Left lung (tissue), 14 donors: ENCODE measurements at places on chromosomes 4 and X. TPM values are rescaled to one million over a fixed set of nuclear protein-coding genes. Genes with fewer than 3 reads are reported as not detected.

MAGEB6 gene
- not detected for total RNA-seq

RHOXF1 gene
- total RNA-seq: not detected

DNA sequence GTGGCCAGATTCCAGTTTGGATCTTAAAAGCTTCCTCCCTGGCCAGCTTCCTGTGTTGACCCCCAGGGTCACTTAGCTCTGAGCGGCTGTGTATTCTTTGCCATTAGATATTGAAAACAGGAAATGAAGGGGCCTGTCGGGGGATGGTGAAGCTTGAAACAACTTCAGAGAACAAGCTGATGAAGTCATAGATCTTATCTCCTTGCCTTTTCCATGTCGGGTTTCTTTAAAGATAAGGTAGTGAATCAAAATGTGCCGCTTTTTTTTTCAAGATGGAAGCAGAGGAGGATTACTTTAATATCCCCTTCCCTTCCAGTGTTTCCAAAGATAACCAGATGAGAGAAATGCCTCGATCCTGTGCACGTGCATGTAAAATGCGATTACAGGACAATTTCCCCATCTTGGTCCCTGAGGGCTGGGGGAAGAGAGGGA lies 508.5 kb downstream of the MID1IP1 start:
- peak; percentile 64 for DNase-seq
- no peak overlapping the region for H3K27ac ChIP-seq
- no peaks in the 10 kb centered on the region for H3K4me1 ChIP-seq
- H3K4me3 ChIP-seq: no peak overlapping the region
- H3K36me3 ChIP-seq: no peaks in the 10 kb centered on the region

GRCh38 chr4:25837107-25837506 lies 25.7 kb downstream of the SEL1L3 start:
- H3K27me3 ChIP-seq: no peaks in the 10 kb centered on the region
- no peak overlapping the region for H3K4me3 ChIP-seq
- no peak overlapping the region for H3K27ac ChIP-seq
- peaks cover 9% of the 10 kb centered on the region for H3K36me3 ChIP-seq

- H3K4me3 ChIP-seq: no peak overlapping the region
- no peaks in the 10 kb centered on the region for H3K4me1 ChIP-seq
- no peak overlapping the region for H3K27ac ChIP-seq
- H3K36me3 ChIP-seq: peaks cover 11% of the 10 kb centered on the region
- H3K27me3 ChIP-seq: no peaks in the 10 kb centered on the region
- DNase-seq: no peak
These were observed 149.9 kb downstream of the FGF16 start for GRCh38 chrX:77597090-77597489.

GRCh38 chr4:21522296-21522695 lies 426.3 kb downstream of the KCNIP4 start:
- no peak overlapping the region for H3K4me3 ChIP-seq
- H3K36me3 ChIP-seq: no peaks in the 10 kb centered on the region
- H3K27ac ChIP-seq: no peak overlapping the region
- no peaks in the 10 kb centered on the region for H3K4me1 ChIP-seq
- DNase-seq: no peak
- no peaks in the 10 kb centered on the region for H3K27me3 ChIP-seq

DNA sequence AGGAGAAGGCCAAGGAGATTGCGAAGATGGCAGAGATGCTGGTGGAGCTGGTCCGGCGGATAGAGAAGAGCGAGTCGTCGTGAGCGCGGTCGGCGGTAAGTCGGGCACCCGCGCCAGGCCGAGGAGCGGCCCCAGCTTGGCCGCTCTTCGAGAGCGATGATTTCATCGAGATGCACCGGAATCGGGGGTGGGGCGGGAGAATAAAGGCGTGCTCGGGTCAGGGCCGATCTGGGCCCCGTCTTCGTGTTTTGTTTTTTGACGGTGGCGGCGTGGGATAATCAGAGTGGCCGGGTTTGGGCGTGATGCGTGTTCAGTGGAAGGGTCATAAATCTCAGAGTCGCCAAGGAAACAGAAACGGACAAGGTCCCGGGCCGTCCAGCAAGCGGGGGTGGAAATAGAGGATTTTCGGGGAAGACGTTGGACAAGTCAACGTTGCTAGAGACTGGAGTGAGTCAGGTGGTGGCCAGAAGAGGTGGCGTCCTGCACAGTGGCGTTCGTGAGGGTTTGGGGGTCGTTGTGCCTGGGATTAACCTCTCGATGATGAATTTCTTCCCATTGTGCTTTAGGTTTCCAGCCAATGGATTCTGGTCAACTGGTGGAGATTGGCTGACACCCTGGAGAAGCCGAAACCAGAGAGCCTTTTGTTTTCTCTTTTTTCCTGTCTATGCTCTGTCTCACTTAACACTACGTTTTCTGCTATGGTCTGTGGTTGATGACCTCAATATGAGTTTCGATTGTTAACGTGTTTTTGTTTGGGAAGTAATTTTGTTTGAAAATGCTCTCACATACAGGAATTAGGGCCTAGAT lies 882 bp downstream of the MRFAP1 start:
- H3K4me1 ChIP-seq: peaks cover 29% of the 10 kb centered on the region
- H3K4me3 ChIP-seq: peak overlapping the region; percentile 72
- H3K27me3 ChIP-seq: no peaks in the 10 kb centered on the region
- no peaks in the 10 kb centered on the region for H3K36me3 ChIP-seq

HSPA4L gene
- 6.1 TPM for total RNA-seq

- no peaks in the 10 kb centered on the region for H3K36me3 ChIP-seq
- DNase-seq: no peak
- no peak overlapping the region for H3K27ac ChIP-seq
- H3K4me1 ChIP-seq: no peaks in the 10 kb centered on the region
- no peaks in the 10 kb centered on the region for H3K27me3 ChIP-seq
These were observed 188.3 kb downstream of the SH3BGRL start for GRCh38 chrX:81390237-81390636.

XG gene
- 0.38 TPM for total RNA-seq

DNA sequence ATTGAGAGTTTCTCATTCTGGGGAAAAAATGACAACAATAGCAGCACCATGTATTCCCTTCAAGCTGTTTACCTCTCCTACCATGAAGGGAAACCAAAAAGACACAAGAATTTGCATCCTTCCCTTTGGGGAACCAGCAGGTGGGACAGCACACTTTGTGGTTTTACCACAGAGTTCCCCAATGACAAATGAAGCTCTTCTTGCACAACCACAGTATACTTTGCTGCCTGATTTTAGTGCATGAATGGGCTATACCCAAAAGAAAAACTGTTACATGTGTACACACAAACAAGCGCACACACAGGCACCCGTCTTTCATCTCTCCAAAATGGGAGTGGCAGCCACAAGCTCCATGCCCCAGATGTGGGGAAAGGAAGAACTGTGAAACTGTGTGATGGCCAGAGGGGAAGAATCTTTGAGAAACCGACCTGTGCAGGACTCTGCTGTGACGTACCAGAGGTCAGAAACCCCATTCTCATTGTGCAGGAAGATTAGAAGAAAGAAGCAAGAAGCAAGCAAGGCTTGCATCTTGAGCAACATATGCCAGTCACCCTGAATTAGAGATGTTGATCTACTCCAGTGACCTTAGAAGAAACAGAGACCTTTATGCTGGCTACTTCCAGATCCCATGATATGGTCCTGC lies 2.7 kb upstream of the MAML3 start:
- peaks cover 4% of the 10 kb centered on the region for H3K4me1 ChIP-seq
- DNase-seq: no peak
- no peaks in the 10 kb centered on the region for H3K36me3 ChIP-seq
- H3K4me3 ChIP-seq: no peak overlapping the region

- H3K36me3 ChIP-seq: no peaks in the 10 kb centered on the region
- no peaks in the 10 kb centered on the region for H3K27me3 ChIP-seq
- no peak overlapping the region for H3K27ac ChIP-seq
These were observed 276.4 kb upstream of the BOD1L1 start for GRCh38 chr4:13903901-13904300.

- no peaks in the 10 kb centered on the region for H3K4me1 ChIP-seq
- H3K36me3 ChIP-seq: no peaks in the 10 kb centered on the region
- H3K27me3 ChIP-seq: no peaks in the 10 kb centered on the region
- DNase-seq: no peak
- H3K27ac ChIP-seq: no peak overlapping the region
- no peak overlapping the region for H3K4me3 ChIP-seq
These were observed 204.8 kb downstream of the VEGFC start for GRCh38 chr4:176587920-176588319.

GRCh38 chrX:120147537-120147936 lies 10.9 kb upstream of the RHOXF2 start:
- no peaks in the 10 kb centered on the region for H3K4me1 ChIP-seq
- no peaks in the 10 kb centered on the region for H3K36me3 ChIP-seq
- H3K27me3 ChIP-seq: no peaks in the 10 kb centered on the region
- DNase-seq: no peak

DNA sequence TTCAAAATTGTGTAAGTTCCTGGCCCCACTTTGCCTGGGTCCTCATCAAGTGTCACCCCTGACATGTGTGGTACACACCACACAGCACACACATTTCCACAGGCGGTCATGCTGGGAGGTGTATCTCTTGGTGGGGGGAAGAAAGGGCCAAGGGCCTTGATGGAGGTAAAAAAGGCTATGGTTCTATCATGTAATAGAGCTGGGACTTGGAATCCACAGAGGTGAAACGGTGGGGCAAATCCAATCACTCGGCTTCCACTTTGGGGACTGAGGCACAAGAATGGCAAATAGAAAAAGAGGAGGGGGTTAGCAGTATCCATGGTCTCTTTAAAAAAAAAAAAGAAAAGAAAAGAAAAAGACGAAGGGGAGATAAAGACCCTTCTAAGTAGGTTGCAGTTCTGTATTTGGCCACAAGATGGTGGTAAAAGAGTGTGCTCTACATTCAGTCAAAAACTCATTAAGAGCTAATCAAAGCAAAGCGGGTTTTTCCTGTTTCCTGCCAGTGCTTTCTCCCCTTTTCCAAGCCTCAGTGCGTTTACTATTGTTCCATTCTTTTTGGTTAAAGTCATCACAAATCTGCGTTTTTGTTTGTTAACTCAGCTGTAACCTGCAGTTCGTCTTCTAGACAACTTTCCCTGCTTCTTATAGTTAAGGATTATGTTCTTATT lies 37.0 kb upstream of the ATP6AP2 start:
- DNase-seq: peak; percentile 77
- H3K4me3 ChIP-seq: no peak overlapping the region
- no peaks in the 10 kb centered on the region for H3K36me3 ChIP-seq
- peak overlapping the region; percentile 18 for H3K27ac ChIP-seq
- H3K27me3 ChIP-seq: peaks cover 9% of the 10 kb centered on the region

GRCh38 chr4:172152284-172152683 lies 339.1 kb downstream of the GALNTL6 start:
- H3K36me3 ChIP-seq: no peaks in the 10 kb centered on the region
- H3K27ac ChIP-seq: no peak overlapping the region
- DNase-seq: no peak
- no peaks in the 10 kb centered on the region for H3K27me3 ChIP-seq
- H3K4me1 ChIP-seq: no peaks in the 10 kb centered on the region

- no peak overlapping the region for H3K4me3 ChIP-seq
- no peaks in the 10 kb centered on the region for H3K27me3 ChIP-seq
- H3K36me3 ChIP-seq: no peaks in the 10 kb centered on the region
- DNase-seq: no peak
These were observed 498.4 kb downstream of the PDGFC start for GRCh38 chr4:156473151-156473550.

GRCh38 chrX:13341491-13342101 lies 21.7 kb upstream of the ATXN3L start:
- H3K4me3 ChIP-seq: no peak overlapping the region
- H3K36me3 ChIP-seq: no peaks in the 10 kb centered on the region
- no peak for DNase-seq
- H3K4me1 ChIP-seq: no peaks in the 10 kb centered on the region
- no peak overlapping the region for H3K27ac ChIP-seq
- H3K27me3 ChIP-seq: no peaks in the 10 kb centered on the region

GRCh38 chrX:3549411-3549911 lies 164.0 kb downstream of the PRKX start:
- no peaks in the 10 kb centered on the region for H3K4me1 ChIP-seq
- H3K4me3 ChIP-seq: no peak overlapping the region
- DNase-seq: peak; percentile 20
- H3K27me3 ChIP-seq: no peaks in the 10 kb centered on the region
- H3K36me3 ChIP-seq: no peaks in the 10 kb centered on the region
- peak overlapping the region; percentile 13 for H3K27ac ChIP-seq

NLGN4X gene
- 1.2 TPM for total RNA-seq
